ENCODE measurements at places on chromosomes 5 and 9.

DNA sequence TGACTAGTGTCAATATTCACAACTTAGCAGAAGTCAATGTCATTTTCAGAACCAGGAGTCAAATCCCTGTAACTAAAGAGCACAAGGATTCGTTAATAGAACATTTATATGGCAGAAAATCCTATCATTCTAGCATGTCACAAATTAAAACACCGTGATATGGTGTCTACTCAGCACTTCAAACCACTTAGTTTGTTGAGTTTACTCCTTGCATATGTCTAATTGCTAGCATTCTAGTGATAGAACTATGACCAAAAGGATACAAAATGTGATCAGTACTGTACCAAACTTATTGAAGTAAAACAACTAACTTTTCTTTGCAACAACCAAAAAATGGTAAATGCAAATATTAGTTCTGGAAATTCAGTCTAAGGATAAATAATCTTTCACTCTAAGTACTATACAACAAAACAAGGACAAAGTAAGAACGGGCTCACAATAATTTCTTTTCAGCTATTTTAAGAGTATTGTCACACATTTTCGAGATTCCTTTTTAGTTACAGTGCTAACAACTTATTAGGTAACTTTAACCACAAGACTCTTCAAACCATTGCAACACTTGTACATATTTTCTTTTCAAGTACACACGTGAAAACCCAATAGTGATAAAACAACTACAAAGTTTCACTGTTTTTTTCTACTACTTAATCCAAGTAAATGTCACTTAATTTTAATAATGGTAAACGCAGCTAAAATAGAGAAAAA is 845.2 kb upstream of the CDH10 start:
- no peak for DNase-seq

GRCh38 chr9:134314950-134315715 is 11.1 kb upstream of the RXRA start:
- DNase-seq: peak; percentile 25

DNA sequence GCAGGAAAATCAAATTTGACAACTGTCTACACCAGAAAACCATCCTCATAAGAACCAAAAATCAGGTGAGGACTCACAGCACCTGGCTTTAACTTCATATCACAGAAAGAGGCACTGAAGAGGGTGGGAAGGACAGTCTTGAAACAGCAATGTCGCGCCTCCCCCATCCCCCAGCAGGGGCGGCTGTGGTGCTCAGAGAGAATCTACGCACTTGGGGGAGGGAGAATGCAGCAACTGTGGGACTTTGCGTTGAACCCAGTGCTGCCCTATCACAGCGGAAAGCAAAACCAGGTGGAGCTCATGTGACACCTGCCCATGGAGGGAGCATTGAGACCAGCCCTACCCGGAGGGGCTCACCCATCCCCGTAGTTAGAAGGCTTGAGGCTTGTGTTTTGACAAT is 191.8 kb downstream of the MSX2 start:
- no peak for DNase-seq

GRCh38 chr5:127863161-127863560 is 160.0 kb downstream of the CCDC192 start:
- DNase-seq: no peak

DNA sequence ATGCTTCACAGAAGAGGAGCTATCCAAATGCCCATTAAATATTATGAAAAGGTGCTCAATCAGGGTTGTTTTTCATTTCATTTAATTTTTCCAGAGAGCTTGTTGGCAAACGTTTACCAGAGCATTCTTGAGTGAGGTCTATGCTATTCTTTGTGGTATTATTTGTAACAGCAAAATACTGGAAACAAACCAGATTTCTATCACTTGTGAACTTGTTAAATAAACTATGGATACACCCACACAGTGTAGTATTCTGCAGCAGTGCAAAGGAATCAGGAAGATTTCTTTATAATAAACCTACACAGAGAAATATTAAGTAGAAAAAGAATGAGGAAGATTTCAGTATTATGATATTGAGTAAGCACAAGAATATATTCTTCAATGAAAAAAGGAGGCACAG is 15.0 kb upstream of the SLC1A1 start:
- no peak for DNase-seq

GRCh38 chr5:64637837-64638443 is 52.4 kb upstream of the SHISAL2B start:
- no peak for DNase-seq

DNA sequence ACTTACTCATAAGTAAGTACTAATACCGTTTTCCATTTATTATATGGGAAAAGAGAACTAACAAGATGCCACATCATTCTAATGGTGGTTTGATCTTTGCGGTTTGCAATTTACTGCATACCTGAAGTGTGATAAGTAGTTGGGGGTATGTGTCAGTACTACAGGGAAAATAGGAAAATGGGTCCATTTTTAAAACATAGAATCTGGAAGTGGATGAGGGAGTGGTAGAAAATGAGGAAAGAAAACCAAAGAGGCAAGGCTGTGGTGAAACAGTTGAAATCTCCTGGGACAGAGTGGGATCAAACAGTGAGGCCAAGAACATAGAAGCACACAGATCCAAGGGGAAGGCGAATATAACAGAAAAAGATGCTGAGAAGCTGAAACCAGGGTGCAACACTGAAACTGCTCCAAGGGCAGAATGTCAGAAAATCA is 6.7 kb downstream of the ADAMTSL1 start:
- DNase-seq: no peak

DNA sequence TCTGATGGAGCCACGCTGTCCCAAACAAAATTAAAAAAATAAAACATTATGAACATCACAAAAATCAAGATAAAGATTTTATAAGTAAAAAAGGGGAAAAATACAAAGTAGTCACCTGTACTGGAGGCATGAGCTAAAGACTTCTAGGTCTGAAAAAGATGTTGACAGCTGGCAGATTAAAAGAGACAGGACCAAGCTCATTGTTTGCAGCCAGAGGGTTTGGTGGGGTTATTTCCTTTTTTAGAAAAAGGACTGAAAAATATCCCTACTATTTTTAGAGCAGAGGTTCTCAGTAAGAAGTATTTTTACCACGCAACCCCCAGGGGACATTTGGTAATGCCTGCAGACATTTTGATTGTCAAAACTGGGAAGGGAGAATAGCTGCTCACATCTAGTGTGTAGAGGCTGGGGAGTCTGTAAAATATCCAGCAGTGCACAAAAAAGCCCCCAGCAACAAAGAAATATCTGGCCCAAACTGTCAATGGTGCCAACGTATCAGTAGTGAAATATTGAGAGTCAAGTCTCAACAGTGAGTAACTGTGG is 353.4 kb downstream of the TLE1 start:
- DNase-seq: no peak

DNA sequence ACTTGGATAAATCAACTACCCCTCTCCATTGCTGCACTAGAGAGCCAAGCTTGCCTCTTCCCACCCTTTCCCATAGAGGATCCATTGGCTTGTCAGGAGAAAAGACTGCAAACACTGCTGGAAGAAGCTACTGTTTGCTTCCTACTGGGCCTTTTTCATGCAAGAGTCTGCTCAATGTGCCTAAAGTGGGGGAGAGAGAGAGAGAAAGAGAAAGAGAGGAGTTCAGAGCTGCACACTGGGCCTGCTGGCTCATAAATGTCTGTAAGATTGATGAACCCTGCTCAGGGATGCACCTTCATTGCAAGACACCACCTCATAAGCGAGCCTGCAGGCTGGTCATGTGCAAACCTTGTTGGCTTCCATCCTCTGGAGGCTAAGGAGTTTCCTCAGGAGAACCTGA is 269.4 kb downstream of the ZNF608 start:
- DNase-seq: no peak

GRCh38 chr9:124602632-124603031 is 95.4 kb upstream of the NR5A1 start:
- DNase-seq: no peak

DNA sequence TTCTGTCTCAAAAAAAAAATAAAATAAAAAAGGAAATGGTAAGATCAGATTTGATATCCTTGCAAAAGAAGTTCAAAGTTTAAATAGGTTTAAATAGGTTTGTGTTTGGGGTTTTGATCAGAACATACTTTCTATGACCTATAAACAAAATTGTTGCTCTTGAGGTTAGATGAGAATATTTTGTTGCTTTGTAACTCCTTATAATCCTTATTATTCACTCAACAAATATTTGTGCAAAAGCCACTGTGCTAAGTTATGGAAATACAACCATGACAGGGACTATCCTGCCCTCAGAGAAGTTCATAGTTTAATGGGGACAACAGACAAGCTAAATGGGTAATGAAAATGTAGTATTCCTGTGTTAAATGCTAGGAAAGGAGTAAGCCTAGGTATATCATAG is 71.5 kb downstream of the INVS start:
- DNase-seq: no peak

GRCh38 chr9:131238402-131239021 is 37.8 kb downstream of the FAM78A start:
- peak; percentile 88 for DNase-seq

DNA sequence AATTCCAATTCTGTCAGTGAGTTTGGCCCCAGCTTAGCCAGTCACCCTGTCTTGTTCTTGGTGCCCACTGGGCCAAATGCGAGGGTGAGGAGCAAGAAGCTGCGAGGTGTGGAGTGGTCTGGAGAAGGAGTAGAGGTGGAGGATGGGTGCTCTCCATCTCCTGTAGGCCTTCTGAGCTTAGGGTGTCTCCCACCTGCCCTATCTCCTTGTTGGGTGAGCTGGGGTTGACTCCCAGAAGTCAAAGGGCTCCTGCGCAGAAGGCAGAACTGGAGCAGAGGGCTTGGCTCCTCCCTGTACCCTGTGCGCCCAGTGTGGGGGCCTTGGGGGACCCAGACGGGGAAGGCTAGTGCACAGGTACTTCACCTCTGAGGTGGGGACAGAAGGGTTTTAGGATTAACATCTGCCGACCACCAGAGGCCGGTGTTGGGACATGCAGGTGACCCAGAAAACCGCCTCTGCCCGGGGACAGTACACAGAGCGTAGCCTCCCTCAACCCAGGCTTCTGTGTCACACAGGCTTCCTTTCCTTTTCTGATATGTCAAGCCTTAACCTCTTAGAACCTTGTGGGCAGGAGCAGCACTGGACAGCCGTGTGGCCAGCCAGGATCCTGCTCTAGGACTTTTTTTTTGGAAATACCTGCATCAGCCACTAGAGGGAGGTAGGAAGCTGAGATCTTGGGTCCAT is 16.9 kb downstream of the IL5 start:
- DNase-seq: no peak

- DNase-seq: no peak
Observed at GRCh38 chr9:3756071-3756470, 230.3 kb upstream of the RFX3 start.
